Activated CD4-positive, alpha-beta memory T cell treated with anti-CD3 and anti-CD28 coated beads for 36 hours (primary cell): ENCODE measurements at places on chromosomes 2 and 18. TPM values are rescaled to one million over a fixed set of nuclear protein-coding genes. Genes with fewer than 3 reads are reported as not detected.

GRCh38 chr2:203605302-203605701, 70.2 kb upstream of the RAPH1 start:
- H3K36me3 ChIP-seq: no peaks in the 10 kb centered on the region
- no peaks in the 10 kb centered on the region for H3K4me1 ChIP-seq
- DNase-seq: no peak
- H3K4me3 ChIP-seq: no peak overlapping the region
- H3K27ac ChIP-seq: no peak overlapping the region
- H3K27me3 ChIP-seq: peaks cover under 1% of the 10 kb centered on the region

GRCh38 chr2:236117861-236118269, 50.3 kb downstream of the GBX2 start:
- no peak overlapping the region for H3K27ac ChIP-seq
- peaks cover 11% of the 10 kb centered on the region for H3K27me3 ChIP-seq
- no peak overlapping the region for H3K4me3 ChIP-seq
- no peaks in the 10 kb centered on the region for H3K4me1 ChIP-seq

Gene CHRNA1
- not detected for total RNA-seq

DNA sequence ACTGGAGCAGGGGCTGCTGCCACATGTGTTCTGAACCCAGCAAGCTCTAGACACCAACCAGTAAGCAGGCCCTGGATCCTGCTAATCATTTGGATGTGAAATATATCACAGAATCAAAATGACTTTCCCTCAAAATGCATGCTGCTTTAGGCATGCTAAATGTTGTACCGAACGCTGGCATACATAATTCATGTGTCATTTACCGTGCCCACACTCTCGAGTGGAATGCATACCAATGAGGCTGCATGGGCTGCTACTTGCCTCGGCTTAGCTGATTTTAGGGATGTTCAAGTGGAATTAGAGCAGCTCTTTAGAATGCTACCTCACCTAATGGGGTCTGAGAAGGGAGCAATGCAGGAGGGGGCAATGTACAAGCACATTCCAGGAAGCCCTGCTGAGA, 509.6 kb upstream of the RAB6C start:
- H3K4me3 ChIP-seq: no peak overlapping the region
- no peak overlapping the region for H3K27ac ChIP-seq
- H3K27me3 ChIP-seq: no peaks in the 10 kb centered on the region
- no peak for DNase-seq

- peaks cover 20% of the 10 kb centered on the region for H3K27me3 ChIP-seq
- no peaks in the 10 kb centered on the region for H3K36me3 ChIP-seq
- no peak overlapping the region for H3K4me3 ChIP-seq
- DNase-seq: no peak
Observed at GRCh38 chr2:111662039-111662770, 221.8 kb downstream of the ANAPC1 start.

Gene KLHL30
- total RNA-seq: not detected

DNA sequence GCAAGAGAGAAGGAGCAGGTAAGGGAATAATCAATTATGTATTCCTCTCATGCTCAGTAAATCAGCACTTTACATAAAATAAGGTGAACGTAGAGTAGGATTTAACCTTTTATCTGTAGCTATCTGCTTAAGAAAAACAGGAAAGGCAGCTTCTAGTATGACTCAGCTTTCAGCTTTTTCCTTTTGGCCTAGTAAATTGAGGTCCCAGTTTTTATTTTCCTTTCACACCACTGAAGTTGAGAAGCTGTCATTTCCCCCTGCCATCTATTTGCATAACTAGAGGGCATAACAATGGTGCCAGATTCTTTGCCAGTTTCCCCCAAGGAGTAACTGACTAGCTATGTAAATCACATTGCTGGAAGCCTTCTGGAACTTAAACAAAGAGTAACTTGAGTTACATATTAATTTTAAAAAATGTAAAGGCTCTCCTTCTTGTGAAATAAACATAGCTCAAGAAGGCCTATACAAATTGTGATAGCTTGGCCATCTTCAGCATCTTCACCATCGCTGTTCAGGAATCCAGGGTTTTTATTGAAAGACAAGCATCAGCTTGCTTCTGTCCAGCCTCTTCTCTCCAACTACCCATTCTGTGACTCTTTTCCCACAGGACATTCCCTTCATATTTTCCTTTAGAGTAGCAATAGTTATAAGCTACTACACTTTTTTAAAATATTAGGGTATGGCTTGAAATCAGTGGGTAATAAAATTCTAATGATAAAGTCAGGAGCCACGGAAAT, 97.0 kb downstream of the KYNU start:
- no peak overlapping the region for H3K27ac ChIP-seq
- H3K36me3 ChIP-seq: no peaks in the 10 kb centered on the region
- H3K4me3 ChIP-seq: no peak overlapping the region

GRCh38 chr2:168780669-168781071, 21.8 kb upstream of the NOSTRIN start:
- peaks cover 2% of the 10 kb centered on the region for H3K36me3 ChIP-seq
- no peak for DNase-seq
- H3K4me3 ChIP-seq: no peak overlapping the region
- no peaks in the 10 kb centered on the region for H3K4me1 ChIP-seq
- no peaks in the 10 kb centered on the region for H3K27me3 ChIP-seq

DNA sequence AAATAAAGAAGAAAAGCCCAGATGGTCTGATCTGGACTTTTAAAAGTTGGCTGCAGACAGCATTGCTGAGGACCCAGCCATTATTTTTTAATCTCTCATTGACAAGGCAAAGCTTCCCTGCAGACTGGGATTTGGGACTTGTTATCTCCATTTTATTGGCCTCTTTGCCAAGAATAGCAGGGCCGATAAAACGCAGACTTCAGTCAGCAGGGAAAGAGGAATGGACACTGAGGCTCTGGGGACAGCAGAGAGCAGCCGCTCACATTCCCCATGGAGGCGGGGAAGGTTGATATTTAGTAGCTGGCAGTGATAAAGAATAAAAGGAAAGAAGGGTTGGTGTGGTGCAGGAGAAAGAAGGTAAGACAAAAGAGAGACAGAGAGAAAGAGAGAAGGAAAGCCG, 350.1 kb upstream of the PIK3C3 start:
- no peak overlapping the region for H3K4me3 ChIP-seq
- DNase-seq: no peak
- no peaks in the 10 kb centered on the region for H3K4me1 ChIP-seq
- H3K27ac ChIP-seq: no peak overlapping the region
